ENCODE measurements at places on chromosomes 13 and 19.
A peak's percentile ranks its signal among the peaks of the same experiment; 100 is the strongest.

GRCh38 chr13:101144808-101145419, 271.4 kb downstream of the NALCN start:
- DNase-seq = no peak

GRCh38 chr13:45120967-45121831, 889 bp downstream of the GTF2F2 start:
- DNase-seq = peak; percentile 12

GRCh38 chr19:4993683-4994082, 24.8 kb downstream of the KDM4B start:
- DNase-seq = no peak

DNA sequence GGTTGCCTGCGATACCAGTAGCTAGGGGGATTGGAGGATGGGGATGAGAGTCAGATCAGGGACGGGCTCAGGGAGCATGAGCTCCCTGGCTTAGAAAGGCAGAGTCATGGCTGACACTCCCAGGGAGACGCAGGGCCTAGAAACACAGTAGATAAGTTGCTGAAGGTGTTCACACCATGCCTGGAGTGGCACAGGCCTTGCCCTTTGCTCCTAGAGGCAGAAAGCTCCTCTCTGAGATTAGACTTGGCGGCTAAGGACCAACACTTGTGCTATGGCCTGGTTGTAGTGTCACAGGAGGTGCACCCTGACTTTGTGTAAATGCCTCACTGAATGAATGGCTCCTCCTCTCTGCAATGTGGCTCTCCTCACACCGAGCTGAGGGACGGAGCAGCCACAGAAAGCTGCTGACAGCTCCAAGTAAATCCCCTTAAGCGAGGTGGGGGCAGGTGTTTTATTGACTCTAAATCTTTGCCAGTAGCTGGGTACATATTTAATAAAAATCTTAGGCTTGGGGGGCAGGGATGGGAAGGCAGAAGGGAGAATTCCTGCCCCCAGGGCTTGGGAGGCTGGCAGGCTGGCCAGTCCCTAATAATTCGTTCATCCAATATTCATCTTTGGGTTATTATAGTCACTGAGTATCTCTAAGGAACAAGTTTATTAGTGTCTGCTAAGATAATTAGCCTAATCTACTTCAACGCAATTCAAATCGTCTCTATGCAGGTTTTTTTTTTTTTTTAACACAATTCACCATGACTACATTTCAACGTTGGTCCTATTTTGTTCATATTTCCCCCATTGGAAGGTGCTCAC, 54.9 kb downstream of the SIAH3 start:
- no peak for DNase-seq

DNA sequence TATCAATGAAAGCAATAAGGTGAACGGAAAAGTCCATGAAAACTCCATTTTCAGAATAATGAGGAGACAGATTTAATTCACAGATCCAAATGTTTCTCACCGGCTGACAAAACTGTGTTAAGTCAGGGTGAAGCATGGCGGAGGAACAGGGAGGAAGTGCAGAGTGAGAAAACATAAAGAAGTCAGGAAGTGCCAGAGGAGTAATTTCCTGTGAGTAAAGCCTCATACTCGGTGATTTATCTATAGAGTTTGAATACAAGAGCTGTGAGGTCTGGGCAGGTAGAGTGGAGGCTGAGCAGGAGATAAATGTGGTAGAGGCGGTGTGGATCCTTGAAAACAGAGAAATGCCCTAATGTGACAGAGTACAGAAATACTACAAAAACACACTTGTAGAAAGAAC, 11.4 kb downstream of the CARD8 start:
- DNase-seq = peak; percentile 34
